ENCODE measurements at places on chromosomes 1 and 21. TPM values are rescaled to one million over a fixed set of nuclear protein-coding genes. Genes with fewer than 3 reads are reported as not detected.

- H3K36me3 ChIP-seq, result no peaks in the 10 kb centered on the region
- no peak overlapping the region for H3K4me3 ChIP-seq
- DNase-seq, result no peak
- no peaks in the 10 kb centered on the region for H3K4me1 ChIP-seq
These were observed 43.3 kb upstream of the TSHB start for GRCh38 chr1:114986286-114986685.

- DNase-seq, result no peak
- H3K4me1 ChIP-seq, result no peaks in the 10 kb centered on the region
- H3K4me3 ChIP-seq, result no peak overlapping the region
- H3K36me3 ChIP-seq, result no peaks in the 10 kb centered on the region
- no peak overlapping the region for H3K27ac ChIP-seq
- H3K27me3 ChIP-seq, result no peaks in the 10 kb centered on the region
These were observed 12.3 kb upstream of the MMEL1 start for GRCh38 chr1:2645143-2645542.

- no peak overlapping the region for H3K4me3 ChIP-seq
- H3K36me3 ChIP-seq, result no peaks in the 10 kb centered on the region
- no peak overlapping the region for H3K27ac ChIP-seq
- no peaks in the 10 kb centered on the region for H3K27me3 ChIP-seq
- peak; percentile 24 for DNase-seq
These were observed 183.6 kb downstream of the HFM1 start for GRCh38 chr1:91221017-91221416.

- H3K4me3 ChIP-seq, result no peak overlapping the region
- no peak for DNase-seq
- H3K4me1 ChIP-seq, result 0 out of 2 replicates have a peak, but pooled peaks cover 3% of the 10 kb centered on the region
- no peaks in the 10 kb centered on the region for H3K27me3 ChIP-seq
These were observed 67.3 kb upstream of the COX20 start for GRCh38 chr1:244768186-244768585.

DNA sequence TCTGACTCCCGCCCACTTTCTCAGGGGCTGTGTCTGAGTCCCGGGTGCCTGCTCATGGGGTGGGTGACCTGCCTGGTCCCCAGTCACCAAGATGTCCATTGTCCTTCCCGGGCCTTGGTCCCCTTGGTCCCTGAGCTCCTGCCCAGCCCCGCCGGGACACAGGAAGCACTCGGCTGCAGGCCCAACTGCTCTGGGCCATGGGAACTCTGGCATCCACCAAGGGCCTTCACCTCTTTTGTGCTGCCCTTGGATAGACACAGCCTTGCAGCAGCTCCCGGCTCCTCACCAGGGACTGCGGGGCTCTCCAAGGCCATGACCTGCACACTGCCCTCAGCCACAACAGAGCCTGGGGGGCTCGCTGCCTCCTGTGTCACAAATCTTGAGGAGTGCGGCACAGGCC, 22.1 kb upstream of the MX1 start:
- no peak overlapping the region for H3K4me3 ChIP-seq
- H3K4me1 ChIP-seq, result no peaks in the 10 kb centered on the region
- no peaks in the 10 kb centered on the region for H3K27me3 ChIP-seq
- no peak overlapping the region for H3K27ac ChIP-seq
- DNase-seq, result no peak
- no peaks in the 10 kb centered on the region for H3K36me3 ChIP-seq

DNA sequence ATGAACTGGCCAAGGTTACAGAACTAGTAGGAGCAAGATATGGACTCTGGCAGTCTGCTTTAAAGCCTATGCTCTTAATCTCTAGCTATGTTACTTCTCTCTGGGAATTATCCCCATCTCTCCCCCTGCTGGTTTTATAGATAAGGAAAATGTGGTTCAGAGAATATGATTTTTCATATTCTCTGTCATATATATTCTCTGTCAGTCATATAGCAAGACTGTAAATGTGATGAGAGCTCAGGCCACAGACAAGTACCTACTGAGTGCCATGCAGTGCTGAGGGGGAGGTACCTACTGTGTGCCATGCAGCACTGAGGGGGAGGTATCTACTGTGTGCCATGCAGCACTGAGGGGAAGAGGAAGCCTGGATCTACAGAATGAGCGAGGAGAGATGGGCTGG, 220.3 kb upstream of the FGGY start:
- H3K27me3 ChIP-seq, result no peaks in the 10 kb centered on the region
- peaks cover 65% of the 10 kb centered on the region for H3K4me1 ChIP-seq
- DNase-seq, result no peak
- H3K27ac ChIP-seq, result peak overlapping the region; percentile 97
- H3K4me3 ChIP-seq, result no peak overlapping the region
- no peaks in the 10 kb centered on the region for H3K36me3 ChIP-seq

DNA sequence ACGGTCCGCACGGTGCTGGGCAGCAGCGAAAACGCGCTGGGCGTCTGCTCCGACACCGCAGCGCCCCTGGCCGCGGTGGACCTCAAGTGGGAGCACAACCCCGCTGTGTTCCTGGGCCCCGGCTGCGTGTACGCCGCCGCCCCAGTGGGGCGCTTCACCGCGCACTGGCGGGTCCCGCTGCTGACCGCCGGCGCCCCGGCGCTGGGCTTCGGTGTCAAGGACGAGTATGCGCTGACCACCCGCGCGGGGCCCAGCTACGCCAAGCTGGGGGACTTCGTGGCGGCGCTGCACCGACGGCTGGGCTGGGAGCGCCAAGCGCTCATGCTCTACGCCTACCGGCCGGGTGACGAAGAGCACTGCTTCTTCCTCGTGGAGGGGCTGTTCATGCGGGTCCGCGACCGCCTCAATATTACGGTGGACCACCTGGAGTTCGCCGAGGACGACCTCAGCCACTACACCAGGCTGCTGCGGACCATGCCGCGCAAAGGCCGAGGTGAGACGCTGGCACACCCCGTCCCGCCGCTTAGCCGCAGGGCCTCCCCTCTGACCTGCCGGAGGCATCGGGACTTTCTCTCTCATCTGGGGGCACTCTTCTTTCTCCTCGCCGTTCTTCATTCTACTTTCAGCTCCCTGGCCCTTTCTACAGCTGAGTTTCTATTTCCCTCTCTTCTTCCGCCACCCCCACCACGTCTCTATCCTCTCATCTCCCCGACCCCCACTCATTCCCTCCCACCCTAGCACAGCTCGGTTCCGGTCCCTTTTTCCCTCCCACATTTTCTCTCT, 1.0 kb downstream of the NPR1 start:
- H3K27ac ChIP-seq, result no peak overlapping the region
- DNase-seq, result peak; percentile 57
- H3K27me3 ChIP-seq, result peaks cover 35% of the 10 kb centered on the region

- no peaks in the 10 kb centered on the region for H3K27me3 ChIP-seq
- DNase-seq, result no peak
- H3K4me3 ChIP-seq, result no peak overlapping the region
These were observed 20.1 kb downstream of the HSD3B2 start for GRCh38 chr1:119435052-119435451.

DNA sequence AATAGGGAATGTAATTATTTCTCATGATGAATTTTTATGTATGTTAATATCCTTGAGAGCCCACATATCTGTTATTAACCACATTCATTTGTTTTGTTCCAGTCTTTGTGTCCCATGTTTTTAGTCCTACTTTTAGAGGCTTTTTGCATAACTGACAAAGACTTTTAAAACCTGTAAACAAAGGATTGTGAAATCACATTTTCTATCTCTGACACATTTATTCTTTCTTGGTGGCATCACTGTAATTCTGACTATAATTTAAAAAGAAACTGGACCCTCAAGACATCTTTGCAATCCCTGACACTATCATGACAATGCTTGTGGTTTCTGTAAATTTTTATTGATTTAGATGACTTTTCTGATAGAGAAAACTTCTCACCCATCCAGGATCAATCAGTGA, 313.1 kb downstream of the SIPA1L2 start:
- H3K36me3 ChIP-seq, result no peaks in the 10 kb centered on the region
- H3K27me3 ChIP-seq, result no peaks in the 10 kb centered on the region
- H3K27ac ChIP-seq, result no peak overlapping the region
- DNase-seq, result no peak
- no peaks in the 10 kb centered on the region for H3K4me1 ChIP-seq
- no peak overlapping the region for H3K4me3 ChIP-seq

DNA sequence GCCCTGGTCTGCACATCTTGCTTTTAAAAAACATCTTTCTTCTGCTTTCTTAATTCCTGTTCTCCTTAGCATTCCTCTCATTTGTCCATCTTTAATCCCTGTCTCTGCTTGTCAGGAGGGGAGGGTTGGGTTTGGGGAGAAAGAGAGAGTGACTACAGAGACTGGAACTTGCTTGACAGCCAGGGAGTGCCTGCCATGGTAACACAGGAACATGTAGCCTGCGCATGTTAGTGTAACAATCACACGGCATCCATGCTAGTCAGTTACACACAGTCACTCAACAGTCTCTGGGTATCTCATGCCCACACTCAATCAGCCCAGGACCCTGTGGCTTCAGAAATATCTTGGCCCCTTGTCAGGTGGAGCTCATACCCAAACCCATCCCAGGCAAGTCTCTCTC, 818 bp upstream of the TFAP2E start:
- H3K27me3 ChIP-seq, result peaks cover 93% of the 10 kb centered on the region
- peak overlapping the region; percentile 84 for H3K4me3 ChIP-seq
- no peak for DNase-seq
- H3K4me1 ChIP-seq, result peaks cover 29% of the 10 kb centered on the region
- H3K36me3 ChIP-seq, result no peaks in the 10 kb centered on the region

GRCh38 chr1:1043411-1043810, 23.5 kb downstream of the AGRN start:
- no peak for DNase-seq
- H3K4me3 ChIP-seq, result no peak overlapping the region
- H3K4me1 ChIP-seq, result peaks cover 7% of the 10 kb centered on the region
- H3K27ac ChIP-seq, result no peak overlapping the region
- peaks cover 20% of the 10 kb centered on the region for H3K27me3 ChIP-seq

DNA sequence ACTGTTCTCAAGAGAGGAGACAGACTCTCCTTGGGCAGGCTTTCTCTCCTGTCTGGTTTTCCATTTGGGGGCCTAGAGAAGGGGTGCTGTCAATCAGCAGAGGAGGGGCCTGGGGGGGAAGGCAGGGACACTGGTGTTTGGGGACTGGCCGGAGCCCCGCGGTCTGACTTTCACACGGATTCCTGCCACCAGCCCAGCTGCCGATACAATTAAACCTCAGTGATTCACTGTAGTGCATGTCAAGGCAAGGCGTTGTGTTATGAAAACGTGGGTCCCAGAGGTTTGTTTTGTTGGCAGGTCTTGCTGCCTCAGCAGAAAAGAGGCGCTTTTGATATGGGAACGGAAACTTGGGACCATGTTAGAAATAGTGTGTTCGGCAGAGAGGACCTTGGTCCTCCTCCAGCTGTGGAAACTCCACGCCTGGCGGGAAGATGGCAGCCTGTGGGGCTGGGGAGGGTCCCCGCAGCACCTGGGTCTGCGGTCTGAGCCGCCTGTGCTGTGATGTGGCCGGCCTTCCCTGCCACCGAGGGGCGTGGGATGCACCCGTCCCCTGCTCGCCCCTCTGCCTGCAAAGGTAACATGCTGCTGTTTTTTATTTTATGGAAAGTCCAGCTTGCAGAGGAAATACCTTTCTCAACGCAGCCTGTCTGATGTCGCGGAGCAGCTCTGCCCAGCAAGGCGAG, 47.6 kb downstream of the SPSB1 start:
- H3K27ac ChIP-seq, result no peak overlapping the region
- no peaks in the 10 kb centered on the region for H3K27me3 ChIP-seq
- H3K4me3 ChIP-seq, result no peak overlapping the region
- no peak for DNase-seq
- H3K36me3 ChIP-seq, result no peaks in the 10 kb centered on the region
- no peaks in the 10 kb centered on the region for H3K4me1 ChIP-seq

DNA sequence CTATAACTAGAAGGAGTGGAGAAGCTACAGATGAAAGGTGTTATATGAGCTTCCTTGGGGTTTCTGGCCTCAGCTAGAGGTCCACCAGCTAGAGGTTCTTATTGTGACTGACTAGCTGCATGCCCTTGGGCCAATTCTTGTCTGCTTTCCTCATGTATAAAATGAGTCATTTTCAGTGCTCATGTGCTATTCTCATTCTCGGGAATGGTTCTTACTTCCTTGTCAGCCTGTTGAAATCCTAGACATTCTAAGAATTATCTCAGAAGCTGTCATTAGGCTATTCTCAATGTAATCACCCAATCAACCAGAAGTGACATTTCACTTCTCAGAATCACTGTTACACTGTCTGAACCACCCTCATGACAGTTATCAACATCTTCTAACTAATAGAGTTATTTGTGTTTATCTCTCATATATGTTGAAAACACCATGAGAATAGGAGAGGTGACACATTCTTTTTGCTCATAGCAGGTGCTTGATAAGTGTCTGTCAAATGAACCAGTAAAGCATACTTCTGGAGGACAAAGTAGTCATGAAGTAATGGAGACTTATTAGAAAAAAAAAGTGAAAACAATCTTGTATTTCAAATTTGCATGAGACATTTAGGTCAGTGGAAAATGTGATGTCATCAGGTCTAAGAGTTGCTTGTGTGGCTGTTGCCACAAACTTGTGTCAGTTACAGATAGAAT, 122.8 kb upstream of the IVNS1ABP start:
- H3K36me3 ChIP-seq, result no peaks in the 10 kb centered on the region
- no peak overlapping the region for H3K27ac ChIP-seq
- H3K4me1 ChIP-seq, result no peaks in the 10 kb centered on the region
- H3K27me3 ChIP-seq, result no peaks in the 10 kb centered on the region

DNA sequence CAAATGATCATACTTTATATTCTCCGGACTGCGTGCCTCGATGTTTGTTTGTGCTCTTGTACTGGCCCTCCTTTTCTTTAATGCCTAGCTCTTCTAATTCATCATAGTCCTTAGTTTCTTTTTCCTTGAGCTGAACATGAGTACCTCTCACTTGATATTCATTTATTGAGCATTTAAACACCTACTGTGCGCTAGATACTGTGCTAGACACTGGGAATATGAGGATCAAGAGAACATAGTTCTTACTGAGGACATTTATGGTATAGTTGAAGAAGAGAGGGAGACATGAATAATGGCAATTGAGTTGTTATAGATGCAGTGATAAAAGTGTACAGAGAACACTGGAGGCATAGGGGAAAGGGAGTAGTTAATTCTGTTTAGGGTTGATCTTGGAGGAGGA, 22.0 kb downstream of the SUCO start:
- H3K4me1 ChIP-seq, result peaks cover 4% of the 10 kb centered on the region
- no peaks in the 10 kb centered on the region for H3K27me3 ChIP-seq
- H3K36me3 ChIP-seq, result peaks cover 10% of the 10 kb centered on the region
- no peak overlapping the region for H3K4me3 ChIP-seq
- H3K27ac ChIP-seq, result no peak overlapping the region

PLA2G2D gene
- total RNA-seq, result not detected

DNA sequence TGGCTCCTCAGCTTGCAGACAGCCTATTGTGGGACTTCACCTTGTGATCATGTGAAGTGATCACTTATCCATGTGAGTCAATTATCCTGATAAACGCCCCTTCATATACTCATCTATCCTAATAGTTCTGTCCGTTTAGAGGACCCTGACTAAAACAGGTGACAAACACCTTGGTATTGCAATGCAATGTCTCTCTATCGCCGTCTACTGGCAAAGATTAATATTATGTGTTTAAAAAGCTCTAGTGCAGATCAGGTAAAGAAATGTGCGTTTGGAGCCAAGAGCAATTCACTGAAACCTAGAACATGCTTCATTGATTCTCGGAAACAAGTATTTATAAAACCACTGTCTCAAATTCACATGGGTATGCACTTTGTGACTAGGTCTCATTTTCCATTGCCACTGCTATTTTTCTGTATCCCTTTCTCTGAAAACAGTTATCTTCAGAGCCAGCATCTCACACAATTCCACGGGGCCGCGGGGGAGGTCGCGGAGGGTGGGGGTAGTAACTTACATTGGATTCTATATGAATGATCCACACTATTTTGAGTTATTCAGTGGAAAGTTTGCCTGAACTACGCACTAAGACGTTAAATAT, 554.6 kb upstream of the NCAM2 start:
- H3K4me1 ChIP-seq, result no peaks in the 10 kb centered on the region
- no peaks in the 10 kb centered on the region for H3K36me3 ChIP-seq
- no peak overlapping the region for H3K4me3 ChIP-seq
- no peak overlapping the region for H3K27ac ChIP-seq
- peak; percentile 76 for DNase-seq
